ENCODE measurements at places on chromosomes 7 and 10.

- DNase-seq = no peak
These were observed at the start of gene HPSE2 for GRCh38 chr10:99235658-99236626. HPSE2 (minus strand) TSS chr10:99235852.

DNA sequence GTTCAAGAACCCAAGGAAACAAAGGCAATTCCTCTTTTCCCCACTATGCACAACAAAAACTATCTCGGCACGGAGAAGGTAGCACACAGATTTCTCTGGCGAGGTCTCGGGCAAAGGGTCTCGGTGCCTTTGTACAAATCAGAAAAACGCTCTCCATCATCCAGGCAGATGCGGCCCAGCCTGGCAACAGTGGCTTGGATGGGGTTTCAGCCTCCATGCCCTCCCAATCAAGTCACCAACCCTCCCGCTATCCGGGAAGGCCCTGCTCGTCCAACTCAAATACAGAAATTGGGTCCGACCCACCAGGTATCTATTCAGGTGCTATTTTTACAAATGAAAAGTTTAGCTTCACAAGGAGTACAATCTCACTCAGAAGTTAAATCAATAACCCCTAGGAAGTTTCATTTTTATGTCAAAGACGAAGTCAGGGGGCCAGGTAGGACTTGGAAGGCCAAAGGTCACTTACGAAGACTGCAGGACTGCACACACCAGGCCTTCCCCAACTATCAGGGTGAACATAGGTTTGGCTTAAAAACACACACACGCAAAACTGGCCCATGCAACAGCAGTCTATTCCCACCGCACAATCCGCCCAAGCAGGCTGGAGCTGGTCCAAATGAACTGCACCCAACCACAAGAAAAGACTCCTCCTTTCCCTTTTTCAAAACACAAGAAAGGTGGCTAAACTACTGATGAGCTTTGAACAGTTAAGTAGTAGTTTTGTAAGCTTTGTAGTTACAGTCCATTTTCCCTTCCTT lies 43.0 kb downstream of the GNA12 start:
- DNase-seq = no peak

DNA sequence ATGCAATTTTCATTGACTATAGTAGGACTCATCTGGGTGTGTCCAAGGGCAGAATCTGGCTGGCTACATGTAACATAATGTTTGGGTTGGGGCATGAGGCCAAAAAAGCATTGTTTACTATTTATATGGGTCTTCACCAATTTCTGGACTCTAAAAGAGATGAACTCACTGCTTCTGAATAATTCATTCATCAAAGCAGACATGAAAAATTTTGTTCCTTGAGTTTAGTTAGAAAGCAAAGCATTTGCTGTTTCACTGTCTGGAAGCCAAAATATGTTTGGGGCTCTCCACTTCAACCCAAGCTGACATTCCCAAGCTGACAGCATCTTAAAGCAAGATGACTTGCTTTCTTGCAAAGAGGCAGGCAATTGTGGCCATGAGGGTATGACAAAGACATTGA lies 670.6 kb downstream of the SUGCT start:
- DNase-seq = no peak

- DNase-seq = no peak
These were observed 7.0 kb upstream of the SERPINE1 start for GRCh38 chr7:101119876-101120275.

DNA sequence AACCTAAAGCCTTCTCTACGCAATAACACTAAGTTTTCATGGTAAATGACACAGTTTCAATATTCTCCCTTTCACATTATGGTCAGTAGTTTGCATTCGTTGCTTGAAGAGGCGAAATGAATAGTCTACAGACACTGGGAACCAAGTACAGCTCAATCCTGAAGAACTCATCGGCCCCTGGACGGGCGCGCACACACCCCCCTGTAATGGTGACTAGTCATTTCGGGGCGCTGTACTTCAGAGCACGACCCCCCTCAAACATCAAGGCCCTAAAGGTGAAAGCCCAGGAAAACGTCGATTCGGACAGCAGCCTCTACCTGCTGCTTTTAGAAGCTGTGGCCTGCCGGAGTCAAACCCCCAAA lies 1.0 kb downstream of the NT5C2 start:
- no peak for DNase-seq

DNA sequence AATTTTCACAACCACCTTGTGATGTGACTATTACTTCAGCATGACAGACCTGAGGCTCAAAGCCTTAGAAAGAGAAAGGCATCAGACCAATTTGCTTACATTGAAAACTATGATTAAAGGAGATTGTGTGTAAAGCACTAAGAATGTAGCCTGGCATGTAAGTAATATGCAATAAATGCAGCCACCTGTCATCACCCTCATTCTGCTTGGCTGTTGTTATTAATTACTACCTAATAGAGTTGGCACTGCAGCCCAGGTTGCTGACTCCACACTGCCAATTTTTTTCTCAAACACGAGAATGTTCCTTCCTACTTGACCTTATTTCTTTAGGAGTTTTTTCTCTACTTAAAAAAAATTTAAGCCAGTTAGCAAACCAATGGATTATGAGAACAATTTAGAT lies 61.2 kb upstream of the NPVF start:
- no peak for DNase-seq

DNA sequence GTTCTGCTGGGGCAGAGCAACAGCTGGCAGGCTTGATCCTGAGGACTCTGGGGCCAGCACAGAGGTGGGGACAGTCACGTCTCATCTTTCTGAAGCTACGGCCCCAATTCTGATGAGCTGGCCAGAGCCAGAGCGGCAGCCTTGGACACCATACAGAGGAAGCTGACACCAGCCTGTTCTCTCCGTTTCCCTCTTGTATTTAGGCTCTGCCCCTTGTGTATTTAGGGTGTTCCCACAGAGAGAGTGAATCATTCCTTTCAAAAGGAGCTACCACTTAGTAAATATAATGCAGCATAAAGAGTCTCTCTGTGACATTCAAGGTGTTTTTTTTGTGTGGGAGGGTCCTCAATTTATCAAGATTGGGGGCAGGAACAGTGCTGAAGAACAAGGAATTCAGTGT lies 109.2 kb downstream of the ZNF248 start:
- DNase-seq = no peak

DNA sequence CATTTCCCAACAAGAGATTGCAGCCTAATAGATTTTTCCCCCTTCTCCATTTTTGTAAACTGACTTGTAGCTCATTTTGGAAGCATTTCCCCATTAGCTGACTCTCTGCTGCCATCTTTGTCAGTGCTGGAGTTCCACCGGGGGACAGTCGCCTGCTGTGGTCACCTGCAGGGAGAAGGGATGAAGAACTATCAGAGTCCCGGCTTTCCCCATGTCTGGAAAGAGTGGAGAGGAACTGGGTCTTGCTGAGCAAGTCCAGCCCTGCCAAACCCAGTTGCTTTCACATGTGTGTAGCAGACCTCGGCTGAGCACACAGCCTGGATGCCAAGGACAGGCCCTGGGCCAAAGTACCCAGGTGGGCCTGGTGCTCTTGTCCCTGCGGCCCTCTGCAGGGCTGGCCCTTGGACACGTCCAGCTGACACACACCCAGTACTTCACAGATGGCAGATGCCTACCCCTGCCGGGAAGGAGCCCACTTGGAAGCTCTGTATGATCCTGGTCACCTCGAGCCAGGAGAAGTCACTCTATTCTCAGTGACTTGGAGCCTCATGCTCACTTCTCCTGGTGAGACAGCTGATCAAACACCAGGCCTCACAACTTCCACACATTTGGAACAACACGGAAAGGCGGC lies 157.3 kb upstream of the NPVF start:
- DNase-seq = no peak

DNA sequence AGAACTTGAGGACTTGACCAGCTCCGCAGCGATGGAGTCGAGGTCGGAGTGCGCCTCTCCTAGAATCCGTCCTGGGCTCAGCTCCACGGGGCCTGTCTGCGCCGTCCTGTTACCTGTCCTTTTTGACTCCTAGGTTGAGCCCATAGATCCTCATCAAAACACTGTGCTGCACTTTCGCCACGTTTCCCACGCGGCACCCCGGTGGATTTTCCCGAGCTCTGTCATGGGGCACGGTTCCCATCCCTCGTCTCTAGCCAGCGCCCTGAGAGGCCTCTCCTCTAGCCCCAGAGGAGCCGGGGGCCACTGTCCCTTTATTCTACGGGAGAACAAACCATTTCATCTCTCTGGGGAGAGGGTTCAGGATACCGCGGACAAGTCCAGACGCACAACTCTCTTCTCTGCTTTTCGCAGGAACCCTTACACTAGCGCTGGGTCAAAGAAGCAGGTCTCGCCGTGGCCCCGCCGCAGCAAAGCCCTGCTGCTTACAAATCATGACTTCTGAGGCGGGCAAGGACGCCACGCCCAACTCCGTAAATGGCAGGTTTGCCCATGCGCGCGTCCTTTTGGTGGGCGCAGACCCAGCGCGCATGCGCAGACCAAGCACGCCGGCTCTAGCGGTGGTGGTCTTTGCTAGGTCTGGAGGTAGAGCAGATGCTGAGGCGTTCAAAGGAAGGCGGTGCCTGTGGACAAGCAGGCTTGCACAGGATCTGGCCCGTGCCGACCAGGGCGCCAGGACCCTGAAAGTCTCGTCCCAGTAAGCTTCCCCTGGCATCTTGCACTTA lies 10.3 kb upstream of the ANKRD7 start:
- peak; percentile 54 for DNase-seq

- peak; percentile 78 for DNase-seq
These were observed 12.3 kb upstream of the OGA start for GRCh38 chr10:101830322-101831168.

DNA sequence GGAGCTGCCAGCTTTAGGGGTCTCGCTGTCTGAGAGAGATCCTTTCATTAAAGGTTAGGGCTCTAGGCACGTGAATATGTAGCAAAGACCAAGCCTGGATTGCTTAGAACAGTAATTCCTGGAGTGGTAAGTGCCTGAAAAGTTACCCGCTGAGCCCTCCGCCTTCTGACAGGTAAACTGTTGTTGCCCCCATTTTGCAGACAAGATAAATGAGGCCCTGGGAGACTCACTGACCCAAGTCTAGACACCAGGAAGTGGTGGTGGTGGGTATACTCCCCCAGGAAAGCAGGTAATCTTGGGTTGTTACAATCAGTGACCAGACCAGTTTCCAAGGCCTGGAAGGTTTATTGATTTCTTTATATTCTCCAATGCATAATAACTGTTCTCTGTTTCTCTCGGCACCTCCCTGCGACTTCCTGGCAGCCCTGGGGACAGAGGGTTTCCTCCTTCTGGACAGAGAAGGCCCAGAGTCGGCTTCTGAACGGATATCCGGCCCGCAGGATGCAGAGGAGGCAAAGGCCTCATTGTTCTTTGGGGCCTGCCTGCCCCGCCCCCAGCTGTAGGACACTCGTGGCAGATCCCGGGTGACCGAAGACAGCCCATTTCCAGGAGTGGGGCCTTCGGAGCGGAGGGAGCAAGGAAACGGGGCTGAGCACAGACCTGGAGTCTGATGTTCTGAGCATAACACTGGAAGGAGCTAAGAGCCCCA lies 1.3 kb upstream of the GRK5 start:
- DNase-seq = peak; percentile 40

DNA sequence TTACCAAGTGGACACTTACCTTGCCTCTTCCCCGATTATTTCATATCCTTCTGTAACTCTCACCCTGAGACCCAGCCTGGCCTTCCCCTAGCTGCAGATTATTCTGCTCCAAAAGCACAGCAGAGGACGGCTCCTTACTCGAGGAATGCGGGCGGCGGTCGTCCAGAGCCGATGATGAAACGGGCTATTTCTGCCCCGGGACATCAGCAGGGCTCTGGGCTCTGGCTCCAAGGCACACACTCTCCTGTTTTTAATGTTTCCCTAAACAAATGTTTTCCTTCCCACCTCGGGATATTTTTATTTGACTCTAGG lies 343 bp upstream of the C10orf71 start:
- DNase-seq = no peak

DNA sequence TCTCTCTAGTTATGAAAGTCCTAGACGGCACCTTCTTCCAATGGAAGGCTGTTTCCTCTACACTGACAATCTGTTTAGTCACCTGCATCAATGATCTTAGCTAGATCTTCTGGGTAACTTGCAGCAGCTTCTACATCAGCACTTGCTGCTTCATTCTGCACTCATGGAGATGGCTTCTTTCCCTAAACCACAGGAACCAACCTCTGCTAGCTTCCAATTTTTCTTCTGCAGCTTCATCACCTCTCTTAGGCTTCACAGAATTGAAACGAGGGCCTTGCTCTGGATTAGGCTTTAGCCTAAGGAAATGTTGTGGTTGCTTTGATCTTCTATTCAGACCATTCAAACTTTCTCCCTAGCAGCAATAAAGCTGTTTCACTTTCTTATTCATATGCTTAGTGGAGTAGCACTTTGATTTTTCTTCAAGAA lies 24.6 kb downstream of the NAMPT start:
- DNase-seq = no peak

GRCh38 chr7:155222061-155222460 lies 75.6 kb upstream of the INSIG1 start:
- no peak for DNase-seq

DNA sequence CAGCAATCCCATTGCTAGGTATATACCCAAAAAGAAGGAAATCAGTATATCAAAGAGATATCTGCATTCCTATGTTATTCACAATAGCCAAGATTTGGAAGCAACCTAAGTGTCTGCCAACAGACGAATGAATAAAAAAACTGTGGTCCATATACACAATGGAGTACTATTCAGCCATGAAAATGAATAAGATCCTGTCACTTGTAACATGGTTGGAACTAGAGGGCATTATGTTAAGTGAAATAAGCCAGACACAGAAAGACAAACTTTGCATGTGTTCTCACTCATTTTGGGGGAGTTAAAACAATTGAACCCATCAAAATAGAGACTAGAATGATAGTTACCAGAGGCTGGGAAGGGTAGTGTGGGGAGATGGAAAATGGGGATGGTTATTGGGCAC lies 323.5 kb upstream of the NFE2L3 start:
- DNase-seq = no peak

GRCh38 chr10:308101-308500 lies 172.8 kb downstream of the ZMYND11 start:
- DNase-seq = no peak

GRCh38 chr7:108124820-108125219 lies 5.3 kb downstream of the LAMB4 start:
- no peak for DNase-seq

- DNase-seq = peak; percentile 80
These were observed 2.4 kb downstream of the CDK6 start for GRCh38 chr7:92833766-92834506.

Measured in stimulated activated CD4-positive, alpha-beta T cell treated with anti-CD3 and anti-CD28 coated beads, Interleukin-12 subunit alpha, Interleukin-12 subunit beta, amount 100 ng/mL, for 48 hours (primary cell).